ENCODE measurements at places on chromosomes 6 and 20.

- DNase-seq, result peak; percentile 43
Measured at GRCh38 chr6:107509506-107509905, 19.6 kb downstream of the SOBP start.

GRCh38 chr20:44584162-44584561 lies 1.8 kb downstream of the PKIG start:
- DNase-seq, result no peak

- DNase-seq, result no peak
Measured at GRCh38 chr6:21648475-21649050, 55.0 kb downstream of the SOX4 start.

DNA sequence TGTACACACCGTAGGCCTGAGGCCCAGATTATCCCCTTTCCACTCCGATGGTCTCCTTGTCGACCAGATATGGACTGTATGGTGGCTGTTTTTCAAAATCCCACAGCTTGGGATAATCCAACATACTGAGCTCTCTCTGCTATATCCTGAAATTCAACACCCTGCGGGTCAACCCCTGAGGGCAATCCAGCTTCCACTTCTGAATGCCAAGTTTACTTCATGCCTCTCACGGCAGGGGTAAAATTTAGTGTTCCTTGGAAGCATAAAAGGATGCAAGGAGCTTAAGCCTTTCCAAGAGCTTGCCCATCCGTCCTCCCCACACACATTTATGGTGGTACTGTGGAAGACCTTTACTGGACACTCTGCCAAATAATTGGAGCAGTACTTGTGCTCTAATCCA lies 90.7 kb downstream of the PLG start:
- no peak for DNase-seq

- DNase-seq, result peak; percentile 10
Measured at GRCh38 chr6:16739329-16739801, 21.9 kb downstream of the ATXN1 start.

DNA sequence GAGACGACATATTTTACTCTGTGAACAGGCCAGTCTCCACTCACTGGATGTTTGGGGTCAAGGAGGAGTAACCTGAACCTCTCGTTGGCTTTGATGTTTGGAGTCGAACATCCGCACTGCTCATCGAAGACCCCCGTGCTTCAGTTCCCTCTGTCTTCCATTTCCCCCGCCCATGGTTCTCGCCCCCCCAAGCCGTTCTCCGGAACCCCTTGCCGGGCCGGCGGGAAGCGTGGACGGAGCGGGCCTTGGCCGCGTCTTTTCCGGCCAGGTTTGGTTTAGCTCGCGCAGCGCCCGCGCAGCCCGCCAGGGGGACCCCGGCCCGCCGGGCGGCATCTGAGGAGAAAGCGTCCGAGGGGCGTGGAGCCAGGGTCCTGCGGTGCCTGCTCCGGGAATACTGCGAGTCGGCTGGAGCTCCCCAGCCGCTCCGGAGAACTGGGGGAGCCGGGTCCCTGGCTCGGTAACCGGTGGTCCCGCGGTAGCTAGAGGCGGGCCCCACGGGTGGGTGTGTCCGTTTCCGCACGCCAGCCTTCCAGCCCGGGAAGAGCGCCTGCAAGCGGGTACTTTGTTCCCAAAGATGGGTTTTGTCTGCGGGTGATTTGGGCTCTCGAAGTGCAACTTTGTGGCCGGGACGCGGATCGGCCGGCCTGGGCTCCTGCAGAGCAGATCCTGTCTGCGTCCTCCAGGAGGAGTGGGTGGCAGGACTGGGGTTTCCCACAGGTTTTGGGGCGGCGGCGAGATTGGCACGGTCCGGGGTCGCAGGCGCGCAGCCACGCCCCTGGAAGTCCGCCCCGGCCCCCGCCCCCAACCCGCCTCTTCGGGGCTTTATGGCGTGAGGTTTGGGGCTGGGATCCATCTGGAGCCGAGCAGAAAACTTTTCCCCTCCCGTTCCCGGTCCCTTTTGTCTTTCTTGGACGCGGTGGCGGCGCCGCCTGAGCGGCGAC lies at the start of gene TMEM200A:
Gene TMEM200A (plus strand): TSS at position 852 of the 941 bp plus-strand sequence. CDS start 74,406 bp downstream, outside the sequence.
- no peak for DNase-seq

DNA sequence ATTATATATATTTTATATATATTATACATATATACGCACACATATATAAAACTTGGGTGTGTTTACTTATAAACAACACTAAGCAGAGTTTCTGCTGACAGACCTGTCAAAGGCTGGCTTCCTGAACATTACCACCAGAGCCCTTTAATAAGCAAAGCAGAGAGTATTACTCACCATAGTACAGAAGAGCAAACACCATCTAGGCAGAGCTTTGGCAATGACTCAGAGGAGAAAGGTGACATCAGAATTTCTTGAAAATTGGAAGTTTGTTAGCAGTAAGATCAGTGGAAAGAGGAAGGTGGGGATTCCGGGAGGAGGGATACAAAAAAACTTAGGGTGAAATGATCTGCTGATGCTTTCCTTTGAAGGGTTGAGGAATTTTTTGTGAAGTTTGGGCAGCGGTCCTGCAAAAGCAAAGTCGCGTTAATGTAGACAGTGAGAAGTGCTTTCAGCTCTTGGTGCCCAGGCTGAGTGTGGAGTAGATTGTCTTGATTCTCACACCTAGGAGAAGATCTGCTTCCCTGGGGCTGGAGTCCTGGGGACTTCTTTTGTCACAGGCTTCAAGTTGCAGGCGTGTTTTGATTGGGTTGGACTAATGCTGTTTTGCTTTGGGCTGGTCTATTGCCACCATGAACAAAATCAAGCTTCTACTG lies 109.6 kb upstream of the BACH2 start:
- no peak for DNase-seq

DNA sequence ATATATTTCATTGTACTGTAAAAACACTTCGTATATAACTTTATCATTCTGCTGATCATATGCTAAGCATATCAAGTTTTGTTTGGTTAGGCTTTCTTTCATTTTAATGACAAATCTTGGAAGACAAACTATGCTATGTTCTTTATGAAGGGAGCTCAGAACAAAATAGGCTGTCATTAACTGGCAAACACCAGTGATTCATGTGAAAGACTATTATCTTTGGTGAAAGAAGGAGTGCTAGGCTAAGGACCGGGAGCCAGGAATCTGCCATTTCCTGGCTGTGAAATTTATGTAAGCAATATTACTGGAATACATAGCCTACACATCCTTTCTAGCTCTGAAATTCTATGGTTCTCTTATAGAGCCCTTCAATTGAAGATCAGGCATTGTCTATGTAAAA lies 136.2 kb upstream of the CCN2 start:
- DNase-seq, result no peak

DNA sequence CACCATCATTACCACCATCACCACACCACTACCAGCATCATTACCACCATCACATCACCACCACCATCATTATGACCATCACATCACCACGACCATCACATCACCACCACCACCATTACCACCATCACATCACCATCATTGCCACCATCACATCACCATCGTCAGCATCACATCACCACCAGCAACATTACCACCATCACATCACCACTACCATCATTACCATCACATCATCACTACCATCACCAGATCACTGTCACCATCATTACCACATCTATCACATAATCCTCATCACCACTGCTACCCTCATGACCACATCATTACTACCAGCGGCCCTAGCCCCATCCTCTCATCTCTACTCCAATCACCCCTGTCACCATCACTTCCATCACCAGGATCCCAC lies 3.5 kb upstream of the SLC22A7 start:
- DNase-seq, result no peak

GRCh38 chr6:126764671-126765070 lies 353.8 kb upstream of the RSPO3 start:
- no peak for DNase-seq

GRCh38 chr20:49477200-49477599 lies 5.3 kb downstream of the KCNB1 start:
- no peak for DNase-seq

GRCh38 chr20:20547221-20547875 lies 165.1 kb downstream of the RALGAPA2 start:
- no peak for DNase-seq
